ENCODE measurements at places on chromosomes 1 and 21.

GRCh38 chr1:54973205-54973921 is 7.1 kb upstream of the TMEM61 start:
- DNase-seq: no peak

DNA sequence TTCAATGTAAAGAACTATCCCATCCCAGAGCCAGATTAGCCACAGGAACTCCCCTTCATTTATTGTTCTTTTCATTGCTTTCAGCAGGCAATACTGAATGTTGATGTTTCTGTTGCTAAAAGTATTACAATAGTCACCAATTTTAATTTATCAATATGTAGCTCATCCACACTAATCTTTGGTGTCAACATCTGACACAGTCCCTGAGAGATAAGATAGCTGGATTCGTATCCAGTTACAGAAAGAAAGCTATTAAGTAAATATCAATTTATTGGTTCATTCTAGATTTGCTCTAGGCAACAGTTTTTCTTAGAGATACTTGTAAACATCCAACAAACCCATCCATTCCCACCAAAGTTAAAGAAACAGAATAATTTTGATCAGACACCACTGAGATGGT is 4.7 kb downstream of the ADSS2 start:
- DNase-seq: no peak

DNA sequence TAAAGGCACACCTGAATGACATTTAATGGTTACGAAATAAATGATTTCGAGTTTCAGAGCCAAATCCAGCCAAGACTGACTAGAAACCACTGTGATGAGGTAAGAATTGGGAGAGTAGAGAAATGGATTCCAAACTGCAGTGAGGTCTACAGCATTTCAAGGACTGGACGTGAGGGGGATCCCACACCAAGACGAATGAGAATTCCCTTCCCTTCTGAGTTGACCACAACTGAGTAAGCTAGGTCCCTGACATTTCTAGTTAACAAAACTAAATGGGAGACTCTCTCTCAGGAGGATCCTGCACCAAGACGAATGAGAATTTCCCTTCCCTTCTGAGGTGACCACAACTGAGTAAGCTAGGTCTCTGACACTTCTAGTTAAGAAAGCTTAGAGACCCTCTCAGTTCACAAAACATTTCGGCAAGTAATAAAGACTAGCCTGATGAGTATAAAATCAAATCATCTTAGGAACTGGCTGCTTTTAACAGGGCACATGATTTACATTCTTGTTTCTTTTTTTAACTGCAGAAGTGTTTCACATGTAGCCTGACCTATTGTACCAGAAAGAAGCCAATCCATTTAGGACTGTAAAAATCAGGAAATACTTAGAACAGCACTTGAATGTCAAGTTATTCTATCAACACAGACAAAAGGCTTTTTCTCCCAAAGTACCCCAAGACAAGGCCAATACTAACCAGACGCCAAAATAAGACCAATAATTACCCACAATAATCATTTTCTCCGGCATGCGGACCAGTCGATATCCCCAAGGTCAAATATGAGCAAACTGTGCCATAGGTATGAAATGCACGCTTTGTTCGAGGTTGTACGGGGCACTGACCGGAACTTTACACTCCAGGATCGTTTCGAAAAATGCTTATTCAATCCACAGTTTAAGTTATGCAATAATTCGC is 1.4 kb upstream of the SPATA1 start:
- DNase-seq: no peak

- DNase-seq: no peak
These were observed 103.4 kb upstream of the ZNF678 start for GRCh38 chr1:227459977-227460376.

GRCh38 chr1:180397175-180397574 is 105.2 kb downstream of the ACBD6 start:
- DNase-seq: no peak

DNA sequence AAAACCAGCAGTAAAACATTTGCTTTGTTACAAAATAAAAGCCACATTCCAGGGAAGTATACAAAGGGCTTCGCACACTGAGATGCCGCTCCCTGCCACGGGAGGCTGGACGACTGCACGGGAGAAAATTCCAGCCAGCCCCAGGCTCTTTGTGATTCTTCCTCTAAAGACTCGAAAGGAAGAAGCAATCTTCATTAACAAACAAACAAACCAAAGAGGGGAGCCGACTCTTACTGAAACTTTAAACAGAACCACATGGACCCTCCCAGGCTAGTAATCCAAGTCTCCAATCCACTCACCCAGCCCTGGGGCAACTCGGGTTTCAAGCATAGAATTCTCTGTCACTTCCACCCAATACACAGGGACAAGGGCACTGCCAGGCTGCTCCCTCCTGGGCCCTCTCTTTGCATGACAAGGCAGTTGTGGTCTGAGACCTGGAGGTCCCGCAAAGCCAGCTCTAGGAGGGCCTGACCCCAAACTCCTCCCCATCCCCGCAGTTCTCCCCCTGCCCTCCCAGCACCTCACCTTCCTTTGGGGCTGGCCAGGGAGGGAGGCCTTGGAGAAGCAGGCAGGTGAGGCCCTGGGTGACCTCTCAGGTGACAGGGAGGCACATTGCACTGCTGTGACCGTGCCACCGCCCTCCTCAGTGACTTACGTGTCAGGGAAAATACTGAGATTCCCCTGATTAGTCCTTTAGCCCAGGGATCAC is 26.6 kb upstream of the COL18A1 start:
- no peak for DNase-seq

DNA sequence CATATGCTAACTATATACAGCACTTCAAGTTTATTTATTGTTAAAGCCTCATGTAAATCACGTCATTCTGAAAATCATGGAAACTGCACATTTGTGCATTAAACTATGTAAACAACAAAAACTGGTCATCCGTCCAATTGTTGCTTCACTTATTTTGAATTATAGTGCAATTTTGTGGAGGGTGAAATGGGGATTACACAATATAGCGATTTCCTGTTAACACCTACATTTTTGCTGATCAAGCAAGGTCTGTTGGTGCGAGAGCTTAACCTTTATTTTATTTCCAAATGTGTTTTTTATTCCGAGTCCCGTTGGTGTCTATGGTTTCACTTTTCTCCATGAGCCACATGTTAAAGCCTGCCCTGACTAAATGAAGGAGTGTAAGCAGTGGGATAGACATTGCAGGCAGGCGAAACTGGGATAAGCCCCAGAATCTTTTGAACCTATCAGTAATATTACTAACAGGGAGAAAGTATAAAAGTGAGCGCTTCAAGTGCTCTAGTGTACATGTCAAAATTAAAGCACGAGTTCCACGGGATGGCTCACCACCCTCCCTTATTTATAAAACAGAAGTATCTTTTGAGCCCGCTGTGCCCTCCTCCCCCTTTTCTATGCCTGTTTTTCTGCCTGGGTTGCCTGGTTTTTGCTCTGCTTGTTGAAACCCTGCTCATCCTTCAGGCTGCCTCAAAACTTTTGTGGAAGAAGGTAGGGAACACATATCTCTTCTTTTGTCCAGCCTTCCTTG is 120.7 kb downstream of the NFIA start:
- DNase-seq: no peak

- DNase-seq: no peak
These were observed 10.0 kb downstream of the TTF2 start for GRCh38 chr1:117070124-117070523.

DNA sequence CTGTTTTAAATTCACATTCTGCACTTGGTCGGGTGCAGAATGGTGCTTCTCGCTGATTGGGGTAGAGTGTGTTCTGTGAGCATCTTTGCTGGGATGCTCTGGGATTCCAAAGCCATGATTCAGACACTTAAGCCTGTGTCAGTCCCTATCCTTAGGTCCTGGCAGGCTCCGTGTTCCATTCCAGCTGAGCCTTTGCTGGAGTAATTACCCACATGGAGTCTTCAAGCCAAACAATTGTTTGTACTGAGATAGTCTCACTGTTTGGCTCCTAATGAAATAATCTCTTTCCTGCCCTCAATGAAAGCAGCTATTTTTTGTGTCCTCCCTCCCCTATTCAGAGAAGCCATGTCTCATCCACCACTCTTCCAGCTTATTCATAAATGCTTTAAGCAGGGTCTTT is 18.7 kb downstream of the SMAP2 start:
- DNase-seq: no peak

DNA sequence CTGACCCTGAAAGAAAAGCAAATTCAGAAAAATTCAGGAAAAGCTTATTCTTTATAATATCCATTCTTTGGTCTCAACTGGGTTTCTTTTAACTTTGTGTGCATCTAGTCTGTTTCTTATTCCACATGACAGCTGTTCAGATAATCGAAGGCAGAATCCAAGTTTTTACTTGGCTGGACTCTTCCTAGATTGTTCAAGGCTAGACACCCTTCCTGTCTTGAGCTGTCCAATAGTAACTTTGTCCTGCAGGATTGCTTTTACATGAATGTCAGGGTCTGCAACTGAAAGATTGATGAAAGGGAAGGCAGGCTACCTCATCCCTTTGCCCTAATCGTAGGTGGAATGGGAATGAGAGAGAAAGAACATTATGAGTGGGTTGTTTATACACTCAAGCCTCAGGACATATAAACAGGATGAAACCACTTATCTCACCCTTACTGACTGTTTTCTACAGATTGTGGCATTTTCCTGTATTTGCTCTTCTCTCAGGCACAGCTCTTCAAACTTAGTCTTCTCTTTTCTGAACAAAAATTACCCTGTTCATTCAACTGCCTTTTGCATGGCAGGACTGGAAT is 76.9 kb downstream of the LEPR start:
- DNase-seq: no peak

DNA sequence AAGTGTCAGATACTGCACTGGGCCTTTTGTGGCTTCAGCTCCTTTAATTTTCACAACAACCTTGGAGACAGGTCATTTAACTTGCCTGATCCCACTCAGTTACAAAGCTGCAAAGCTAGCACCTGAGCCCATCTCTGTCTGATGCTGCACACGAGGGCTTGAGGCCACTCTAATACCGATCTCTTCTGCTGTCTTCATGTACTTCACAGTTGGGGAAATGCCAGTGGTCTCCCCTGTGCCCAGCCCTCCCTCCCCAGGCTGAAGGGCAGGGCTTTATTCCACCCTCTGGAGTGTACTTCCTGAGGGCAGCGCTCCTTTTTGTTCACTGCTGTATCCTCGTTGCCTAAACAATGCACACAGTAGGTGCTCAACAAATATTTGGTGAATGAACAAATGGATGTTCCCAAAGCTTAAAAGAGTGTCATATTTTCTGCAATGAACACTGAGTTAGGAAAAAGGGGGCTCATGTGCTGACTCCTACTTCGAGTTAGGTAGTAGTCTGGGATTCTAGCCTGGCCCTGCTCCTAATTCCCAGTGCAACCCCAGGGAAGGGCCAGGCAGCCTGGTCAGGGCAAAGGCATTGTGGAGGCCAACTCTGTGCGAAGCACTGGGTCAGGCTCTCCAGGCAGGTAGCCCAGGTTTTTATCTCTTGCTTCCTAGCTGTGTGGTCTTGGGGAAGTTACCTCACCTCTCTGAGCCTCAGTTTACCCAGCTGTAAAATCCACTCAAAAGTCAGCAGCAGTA is 1.1 kb downstream of the TMCO4 start:
- DNase-seq: no peak

DNA sequence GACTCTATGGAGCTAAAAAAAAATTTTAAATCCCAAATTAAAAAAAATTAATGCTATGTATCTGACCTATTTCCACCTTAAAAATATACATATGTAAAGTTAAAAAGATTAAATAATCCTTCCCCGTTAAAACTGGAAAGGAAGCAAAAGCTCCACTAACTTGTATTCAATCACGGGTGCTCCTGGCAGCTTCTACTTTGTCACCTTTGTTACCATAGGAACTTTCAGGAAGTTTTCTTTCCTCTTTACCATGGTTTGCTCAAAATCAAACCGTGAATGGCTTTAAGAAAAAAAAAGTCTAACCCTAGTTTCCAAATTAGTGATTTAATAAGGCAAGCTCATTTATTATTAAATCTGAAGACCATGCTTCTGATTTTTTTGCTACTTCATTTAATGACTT is 3.5 kb downstream of the GPATCH2 start:
- DNase-seq: no peak

GRCh38 chr1:172990598-172991215 is 60.0 kb downstream of the TNFSF18 start:
- DNase-seq: no peak

DNA sequence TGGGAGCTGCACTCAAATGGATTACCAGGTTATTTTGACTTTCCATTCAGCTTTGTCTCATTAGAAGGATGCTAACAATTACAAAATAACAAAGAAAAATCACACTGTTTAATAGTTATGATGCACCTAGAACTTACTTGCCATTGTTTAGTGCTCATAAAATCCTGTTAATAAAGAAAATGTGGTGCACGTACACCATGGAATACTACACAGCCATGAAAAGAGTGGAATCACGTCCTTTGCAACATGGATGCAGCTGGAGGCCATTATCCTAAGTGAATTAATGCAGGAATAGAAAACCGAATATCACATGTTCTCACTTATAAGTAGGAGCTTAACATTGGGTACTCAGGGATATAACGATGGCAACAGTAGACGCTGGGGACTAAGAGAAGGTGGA is 19.8 kb downstream of the MAP3K21 start:
- no peak for DNase-seq

- no peak for DNase-seq
These were observed 145.5 kb upstream of the NRIP1 start for GRCh38 chr21:15210235-15210678.

- no peak for DNase-seq
These were observed 186.8 kb upstream of the RGS18 start for GRCh38 chr1:191971447-191971846.

DNA sequence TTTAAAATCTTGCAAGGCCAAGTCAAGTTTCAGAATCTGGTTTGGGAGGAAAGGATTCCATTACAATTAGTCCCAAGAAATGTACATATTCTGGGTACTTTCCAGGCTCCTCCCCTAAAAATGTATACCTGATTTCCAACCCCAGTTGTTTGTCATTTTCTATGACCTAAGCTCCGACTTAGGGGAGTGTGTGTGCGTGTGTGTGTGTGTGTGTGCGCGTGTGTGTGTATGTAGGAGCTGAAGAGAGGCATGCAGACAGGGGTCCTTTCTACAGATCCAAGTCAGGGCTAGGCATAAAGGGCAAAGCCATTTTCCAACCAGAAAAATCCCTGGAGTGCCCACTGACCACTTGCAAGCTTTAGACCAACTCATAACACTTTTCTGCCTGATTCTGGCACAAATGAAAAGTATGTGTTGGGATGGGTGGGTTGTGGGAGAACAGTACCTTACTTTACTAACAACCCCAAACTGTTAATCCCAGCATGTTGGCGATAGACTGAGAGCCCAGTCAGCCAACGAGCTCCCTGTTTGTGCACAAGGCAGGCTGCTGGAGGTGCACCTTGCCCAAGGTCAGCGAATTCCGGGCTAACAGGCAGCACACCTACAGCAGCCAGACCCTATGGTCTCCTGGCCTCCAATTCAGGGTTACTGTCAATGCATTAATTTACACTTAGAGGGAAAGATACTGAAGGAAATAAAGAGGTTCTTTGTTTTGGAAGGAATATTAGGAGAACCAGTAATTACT is 1.7 kb downstream of the TRABD2B start:
- no peak for DNase-seq

DNA sequence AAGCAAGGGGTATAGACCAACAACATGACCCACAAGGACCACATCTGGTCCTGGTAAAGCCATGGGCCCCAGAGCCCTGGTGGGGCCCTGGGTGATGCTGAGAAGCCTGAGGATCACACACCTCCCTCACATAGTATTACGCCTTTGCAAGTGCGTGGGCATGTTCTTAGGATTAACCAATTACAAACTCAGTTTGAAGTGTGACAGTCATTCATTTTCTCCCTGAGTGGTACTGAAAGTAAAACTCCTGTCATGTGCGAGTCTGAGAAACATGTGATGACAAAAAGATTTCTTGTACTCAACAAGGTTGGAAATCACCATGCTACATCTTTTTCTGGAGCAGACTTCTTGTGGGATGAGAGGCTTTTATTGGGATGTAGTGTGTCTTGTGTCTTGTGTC is 315.3 kb upstream of the DUSP10 start:
- no peak for DNase-seq

GRCh38 chr1:15326691-15327588 is 79.9 kb downstream of the FHAD1 start:
- no peak for DNase-seq
